ENCODE measurements at places on chromosomes 2 and 18. TPM values are rescaled to one million over a fixed set of nuclear protein-coding genes. Genes with fewer than 3 reads are reported as not detected.

Gene TUBA4A
- 115 TPM for total RNA-seq

Gene CXCR1
- total RNA-seq: not detected

Gene RBM44
- total RNA-seq: 0.45 TPM

Gene TIGD1
- total RNA-seq: 11.8 TPM

Gene LRRC30
- not detected for total RNA-seq

Gene FOXD4L1
- total RNA-seq: not detected

Gene MEMO1
- 79.9 TPM for total RNA-seq

Gene WNT10A
- 1.5 TPM for total RNA-seq

Gene ACVR1C
- not detected for total RNA-seq

Gene RANBP2
- 60.2 TPM for total RNA-seq

Gene MYO5B
- total RNA-seq: 29.5 TPM

Gene CRYBA2
- not detected for total RNA-seq

Gene SNTG2
- 0.86 TPM for total RNA-seq

Gene EFR3B
- 2.2 TPM for total RNA-seq

Gene NR4A2
- 0.10 TPM for total RNA-seq

Gene NT5DC4
- total RNA-seq: not detected

Gene CRACDL
- total RNA-seq: 0.79 TPM

Gene ACTG2
- not detected for total RNA-seq

Gene DSC3
- total RNA-seq: not detected

Gene TYMS
- total RNA-seq: 47.8 TPM

Gene KCNG2
- total RNA-seq: not detected

Gene TXNDC2
- total RNA-seq: 0.05 TPM

Gene SYT4
- not detected for total RNA-seq

Gene SLC19A3
- total RNA-seq: 0.10 TPM

Gene UGT1A8
- total RNA-seq: not detected

Gene CDC42EP3
- total RNA-seq: 71.5 TPM

Gene ZNF521
- not detected for total RNA-seq

Gene GALNT5
- total RNA-seq: not detected

Gene ACVR1
- 15.1 TPM for total RNA-seq

Gene SERPINB10
- not detected for total RNA-seq

Gene ZC3H15
- 120 TPM for total RNA-seq

Gene SCYGR4
- not detected for total RNA-seq

Gene RPIA
- total RNA-seq: 8.8 TPM

Gene HOXD13
- total RNA-seq: 4.2 TPM

Gene CIDEA
- total RNA-seq: not detected

Gene CYP26B1
- total RNA-seq: 0.02 TPM

Gene LIMS2
- 6.2 TPM for total RNA-seq

Gene CDK5R2
- total RNA-seq: 0.03 TPM

Gene BIN1
- 117 TPM for total RNA-seq

Gene SP9
- total RNA-seq: 0.74 TPM

Gene ANKRD62
- not detected for total RNA-seq

Gene RAMP1
- total RNA-seq: 32.4 TPM

Gene LYPD1
- 28.6 TPM for total RNA-seq

Gene OTOF
- 2.1 TPM for total RNA-seq

Gene TCF23
- not detected for total RNA-seq

Gene RGPD3
- total RNA-seq: 0.21 TPM

Gene CNTNAP5
- not detected for total RNA-seq

Data from A172 (cell line).